GM04503 (cell line): ENCODE measurements at places on chromosomes 4 and X.

- no peak for DNase-seq
Measured at GRCh38 chr4:127049526-127049925, 583.2 kb upstream of the INTU start.

DNA sequence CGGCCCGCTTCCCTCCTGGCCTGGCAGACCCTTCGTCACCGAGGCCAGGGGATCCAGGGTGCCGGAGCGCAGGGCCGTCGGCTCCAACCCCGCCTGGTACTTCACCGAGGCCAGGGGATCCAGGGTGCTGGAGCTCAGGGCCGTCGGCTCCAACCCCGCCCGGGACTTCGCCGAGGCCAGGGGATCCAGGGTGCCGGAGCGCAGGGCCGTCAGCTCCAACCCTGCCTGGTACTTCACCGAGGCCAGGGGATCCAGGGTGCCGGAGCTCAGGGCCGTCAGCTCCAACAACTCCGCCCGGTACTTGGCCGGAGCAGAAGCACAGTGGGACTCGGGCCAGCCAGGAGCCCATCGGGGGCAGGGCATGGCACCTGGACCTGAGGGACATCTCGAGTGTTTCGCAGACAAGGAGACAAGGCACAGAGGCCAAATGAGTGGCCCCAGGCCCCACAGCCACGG is 85.1 kb downstream of the FAM53A start:
- DNase-seq: no peak

DNA sequence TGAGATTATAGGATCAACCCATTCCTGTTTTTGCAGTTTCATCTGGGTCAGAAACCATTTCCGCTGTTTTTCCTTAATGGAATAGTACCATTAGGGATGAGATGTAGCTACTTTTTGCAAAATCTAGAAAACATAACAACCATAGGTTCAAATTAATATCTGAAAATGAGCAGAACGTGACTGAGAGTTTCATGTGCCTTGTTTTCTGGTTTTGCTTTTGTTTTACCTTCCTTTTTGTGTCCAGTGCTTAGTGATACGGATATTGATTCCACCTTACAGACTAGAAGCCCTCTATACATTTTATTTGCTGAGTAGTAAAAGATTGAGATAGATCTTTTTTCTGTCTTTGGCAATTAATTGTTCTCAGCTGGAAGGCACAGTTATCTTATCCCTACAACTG is 46.5 kb downstream of the SNX25 start:
- no peak for DNase-seq

- DNase-seq: no peak
Measured at GRCh38 chr4:165382640-165383039, 3.8 kb downstream of the CPE start.

DNA sequence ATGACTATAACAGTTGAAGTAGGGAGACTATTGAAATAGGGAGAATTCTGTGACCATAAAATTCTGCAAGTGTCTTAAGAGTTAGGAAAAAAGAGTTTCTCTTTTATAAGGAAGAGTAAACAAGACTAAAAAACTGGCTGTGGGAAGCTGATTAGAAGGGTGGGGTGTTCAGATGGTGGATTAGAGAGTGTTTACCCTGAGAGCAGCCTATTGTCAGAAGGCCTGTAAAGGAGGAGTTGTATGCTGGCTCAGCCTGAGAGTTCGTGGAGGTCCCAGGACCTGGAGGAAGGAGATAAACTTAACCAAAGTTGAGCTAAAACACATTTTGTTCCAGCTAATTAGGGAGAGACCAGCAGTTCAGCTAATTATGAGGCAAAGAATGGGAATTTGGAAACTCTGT is 629.7 kb downstream of the PCDH7 start:
- no peak for DNase-seq

- DNase-seq: no peak
Measured at GRCh38 chr4:2290974-2291704, 29.2 kb upstream of the MXD4 start.

- no peak for DNase-seq
Measured at GRCh38 chr4:103482893-103483292, 236.9 kb downstream of the TACR3 start.

GRCh38 chr4:147605499-147605898 is 11.7 kb upstream of the TMEM184C start:
- no peak for DNase-seq

DNA sequence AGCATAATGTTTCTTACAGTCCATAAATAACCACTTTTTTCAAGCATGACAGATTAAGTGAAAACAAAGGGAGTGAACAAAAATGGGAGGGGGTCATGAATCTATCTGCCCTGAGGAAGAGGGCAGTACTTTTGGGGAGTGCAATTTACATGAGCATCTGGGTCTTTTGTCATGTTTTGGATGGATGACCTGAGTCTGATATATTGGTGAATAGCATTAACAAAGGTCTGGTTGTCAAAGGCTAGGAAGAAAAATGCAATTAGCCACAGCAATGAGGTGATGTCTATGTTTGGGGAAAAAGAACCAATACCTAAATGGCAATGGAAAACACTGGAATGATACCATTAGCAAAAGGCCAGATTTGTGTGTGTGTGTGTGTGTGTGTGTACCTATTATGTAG is 15.1 kb upstream of the MAD2L1 start:
- DNase-seq: no peak

DNA sequence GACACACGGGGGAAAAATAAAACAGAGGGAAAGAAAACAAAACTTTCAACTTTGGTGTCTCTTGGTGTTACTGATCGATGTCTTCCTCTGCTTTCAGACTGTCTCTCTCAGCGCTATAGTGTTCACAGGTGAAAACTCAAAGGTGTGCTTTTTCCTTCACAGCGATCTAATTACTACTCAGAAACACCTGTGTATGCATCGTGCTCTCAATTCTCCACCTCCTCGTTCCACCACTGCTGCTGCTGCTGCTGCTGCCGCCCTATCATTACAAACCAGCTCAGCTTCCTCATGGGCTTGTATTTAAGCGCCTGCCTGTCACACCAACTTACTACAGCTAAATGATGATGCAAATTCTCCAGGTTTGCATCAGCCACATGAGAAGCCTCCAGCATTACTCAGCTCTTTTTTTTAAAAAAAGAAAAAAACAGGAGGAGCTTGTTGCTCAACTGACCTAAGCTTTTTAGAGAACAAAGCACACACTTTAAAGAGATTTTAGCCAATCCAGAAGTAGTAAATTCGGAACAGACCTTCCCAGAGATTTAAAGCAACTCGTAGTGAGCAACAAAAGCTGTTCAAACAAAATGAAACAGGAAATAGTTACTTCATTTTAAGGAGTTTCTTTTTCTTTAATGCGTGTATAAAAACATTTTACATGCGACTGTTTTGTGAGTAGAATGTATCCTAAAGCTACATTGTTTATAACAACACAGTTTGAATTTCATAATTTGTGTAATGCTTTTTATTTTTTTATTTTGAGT is at the start of gene SLC7A11:
TSS of gene SLC7A11 (minus strand) at position 274 of the 758 bp plus-strand sequence. CDS start 280 bp downstream, outside the sequence.
- DNase-seq: peak; percentile 97

GRCh38 chr4:147355847-147356246 is 125.0 kb upstream of the EDNRA start:
- peak; percentile 34 for DNase-seq

DNA sequence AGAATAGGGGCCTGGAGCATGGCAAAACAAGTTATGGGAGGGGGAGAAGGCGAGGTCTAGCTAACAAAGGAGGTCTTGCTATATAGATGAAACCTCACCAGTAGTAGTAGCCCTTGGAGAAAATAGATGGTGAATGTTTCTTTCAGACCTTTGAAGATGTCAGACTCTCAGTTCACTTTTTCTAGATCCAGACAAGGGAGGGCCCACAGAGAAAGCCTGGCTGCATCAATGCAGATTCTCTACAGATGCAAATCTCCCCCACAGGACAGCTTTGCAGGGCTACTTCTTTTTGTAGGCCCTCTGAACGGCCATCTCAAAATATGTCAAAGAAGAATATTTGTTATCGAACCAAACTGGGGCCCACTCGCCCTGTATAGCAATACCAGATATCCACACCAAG is 159.7 kb downstream of the ANK2 start:
- no peak for DNase-seq

DNA sequence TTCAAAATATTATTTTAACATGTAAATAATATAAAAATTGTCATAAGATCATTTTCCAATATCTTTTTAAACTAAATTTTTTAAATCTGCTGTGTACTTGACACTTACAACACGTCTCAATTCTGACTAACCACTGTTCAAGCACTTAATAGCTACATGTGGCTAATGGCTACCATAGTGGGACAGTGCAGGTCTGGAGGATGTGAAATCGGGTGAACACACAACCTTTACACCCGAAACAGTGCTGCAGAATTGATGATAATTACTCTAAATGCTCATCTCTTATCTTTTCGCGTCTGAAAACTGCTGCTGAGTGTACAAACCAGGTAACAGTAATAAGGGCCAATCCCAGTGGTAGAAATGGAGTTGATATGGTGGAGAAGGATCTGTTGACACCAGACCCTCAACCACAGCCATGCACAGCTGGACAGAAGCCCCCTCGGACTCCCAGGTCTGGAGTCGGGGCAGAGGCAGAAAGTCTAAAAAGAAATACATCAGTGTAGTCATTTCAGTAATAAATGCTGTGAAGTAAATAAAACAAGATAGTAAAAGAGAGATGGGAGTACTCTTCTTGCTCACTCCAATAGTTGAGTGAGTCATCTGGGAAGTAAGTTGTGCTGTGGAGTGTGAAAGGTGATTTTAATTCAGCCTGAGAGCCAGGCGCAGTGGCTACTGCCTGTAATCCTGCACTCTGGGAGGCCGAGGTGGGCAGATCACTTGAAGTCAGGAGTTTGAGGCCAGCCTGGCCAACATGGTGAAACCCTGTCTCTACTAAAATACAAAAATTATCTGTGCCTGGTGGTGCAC is 150.0 kb downstream of the CBR4 start:
- DNase-seq: no peak

DNA sequence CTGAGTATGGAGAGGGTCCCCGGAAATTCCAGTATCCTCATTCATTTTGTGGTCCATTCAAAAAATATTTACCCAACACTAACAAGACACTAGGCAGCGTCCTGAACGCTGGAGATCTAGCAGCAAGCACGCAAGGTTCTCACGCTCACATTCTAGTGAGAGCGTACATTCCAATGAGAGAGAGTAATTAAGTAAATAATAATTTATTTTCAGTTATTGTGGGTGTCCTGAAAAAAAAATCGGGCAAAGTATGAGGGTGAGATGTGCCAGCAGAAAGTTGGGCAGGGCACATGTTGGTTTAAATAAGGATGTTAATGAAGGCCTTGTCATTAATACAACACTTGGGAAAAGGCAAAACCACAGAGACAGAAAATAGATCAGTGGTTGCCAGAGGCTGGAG is 4.0 kb upstream of the TMEM156 start:
- DNase-seq: no peak
